Suppressor macrophage treated with lipopolysaccharide for 4 hours (primary cell): ENCODE measurements at places on chromosomes 4 and X.

DNA sequence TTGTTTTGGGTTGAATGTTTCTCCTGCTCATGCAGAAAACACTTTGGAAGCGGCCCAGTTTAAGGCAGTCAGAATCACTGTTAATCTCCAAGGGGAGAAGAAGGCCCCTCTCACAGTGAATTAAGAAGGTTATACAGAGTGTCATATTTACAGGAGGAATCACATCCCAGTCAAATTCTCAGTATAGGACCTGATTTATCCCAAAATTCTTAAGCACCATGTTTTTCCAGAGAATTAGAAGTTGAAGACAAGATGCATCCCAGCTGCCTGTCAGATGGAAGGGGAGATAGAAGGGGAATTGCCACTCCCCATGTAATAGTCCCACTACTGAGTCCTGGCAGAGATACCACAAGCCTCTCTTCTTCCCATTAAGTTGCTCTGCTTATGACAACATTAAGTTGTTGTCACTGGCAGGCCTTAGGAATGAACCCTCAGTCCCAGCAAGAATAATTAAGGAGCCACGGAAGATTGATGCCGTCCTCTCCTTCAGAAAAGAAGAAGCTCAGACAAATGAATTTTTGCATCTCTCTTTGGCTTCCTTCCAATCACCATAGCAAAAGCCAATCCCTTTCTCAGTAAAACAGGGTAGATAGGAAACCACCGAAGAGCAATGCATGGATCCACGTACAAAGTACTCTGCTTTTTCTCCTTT, 138.4 kb downstream of the LDB2 start:
- no peak for DNase-seq

DNA sequence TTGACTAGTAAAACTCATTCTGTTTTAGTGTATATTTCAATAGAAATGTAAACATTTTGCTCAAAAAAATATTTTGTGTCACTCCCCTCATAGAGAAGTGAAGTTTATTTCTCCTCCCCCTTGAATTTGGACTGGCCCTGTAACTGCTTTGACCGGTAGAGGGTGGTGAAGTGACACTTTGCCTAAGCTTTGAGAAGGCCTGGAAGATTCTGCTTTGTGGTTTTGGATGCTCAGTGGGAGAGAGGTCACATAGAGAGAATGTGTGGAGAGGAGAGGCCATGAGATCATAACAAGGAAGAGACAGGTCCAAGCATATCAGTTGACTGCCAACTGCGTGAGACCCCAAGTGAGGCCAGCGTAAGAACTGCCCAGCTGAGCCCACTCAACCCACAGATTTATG, 19.1 kb upstream of the ARX start:
- DNase-seq, result no peak

GRCh38 chr4:42747971-42748370, 91.1 kb upstream of the ATP8A1 start:
- DNase-seq, result peak; percentile 30

DNA sequence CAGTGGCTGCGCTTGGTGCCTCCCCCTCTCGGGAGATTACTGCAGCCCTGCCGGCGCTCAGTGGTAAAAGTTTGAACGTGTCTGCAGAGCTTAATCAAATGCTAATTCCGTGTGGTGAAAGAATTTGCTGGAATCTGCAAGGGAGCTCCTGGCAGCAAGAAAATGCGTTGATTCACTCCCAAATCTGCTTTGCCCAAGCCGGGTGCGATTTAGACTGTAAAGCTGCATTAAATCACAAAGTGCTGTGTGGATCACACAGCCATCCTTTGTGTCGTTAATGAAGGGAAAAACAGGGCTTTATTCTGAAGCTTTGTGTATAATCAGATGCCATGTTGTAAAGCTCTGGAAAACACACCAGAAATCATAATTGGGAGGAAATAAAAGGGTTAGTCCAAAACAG, 444.1 kb downstream of the BCOR start:
- no peak for DNase-seq

DNA sequence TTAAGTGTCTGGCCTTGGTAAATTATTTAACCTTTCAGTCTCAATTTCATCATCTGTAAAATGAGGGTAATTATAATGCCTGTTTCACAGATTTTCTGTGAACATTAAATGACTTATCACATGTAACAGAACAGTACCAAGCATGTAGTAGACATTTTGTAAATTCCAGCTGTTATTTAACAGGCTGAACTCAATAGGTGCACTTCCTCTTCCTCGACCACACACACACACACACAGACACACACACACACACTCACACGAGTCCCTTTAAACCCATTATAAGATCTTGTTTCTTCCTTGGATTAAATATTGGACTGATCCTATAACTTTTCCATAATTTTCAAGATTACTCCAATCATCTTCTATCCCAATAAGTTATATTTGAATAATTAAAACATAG, 53.4 kb upstream of the COL25A1 start:
- DNase-seq, result no peak
